ENCODE measurements at places on chromosomes 4 and X. TPM values are rescaled to one million over a fixed set of nuclear protein-coding genes. Genes with fewer than 3 reads are reported as not detected.

GRCh38 chr4:105815701-105816100, 79.6 kb upstream of the NPNT start:
- DNase-seq = no peak

GRCh38 chrX:110450050-110450449, 91.4 kb downstream of the RTL9 start:
- peak; percentile 80 for DNase-seq

GRCh38 chrX:48719958-48720357, 23.4 kb downstream of the SUV39H1 start:
- no peak for DNase-seq

DNA sequence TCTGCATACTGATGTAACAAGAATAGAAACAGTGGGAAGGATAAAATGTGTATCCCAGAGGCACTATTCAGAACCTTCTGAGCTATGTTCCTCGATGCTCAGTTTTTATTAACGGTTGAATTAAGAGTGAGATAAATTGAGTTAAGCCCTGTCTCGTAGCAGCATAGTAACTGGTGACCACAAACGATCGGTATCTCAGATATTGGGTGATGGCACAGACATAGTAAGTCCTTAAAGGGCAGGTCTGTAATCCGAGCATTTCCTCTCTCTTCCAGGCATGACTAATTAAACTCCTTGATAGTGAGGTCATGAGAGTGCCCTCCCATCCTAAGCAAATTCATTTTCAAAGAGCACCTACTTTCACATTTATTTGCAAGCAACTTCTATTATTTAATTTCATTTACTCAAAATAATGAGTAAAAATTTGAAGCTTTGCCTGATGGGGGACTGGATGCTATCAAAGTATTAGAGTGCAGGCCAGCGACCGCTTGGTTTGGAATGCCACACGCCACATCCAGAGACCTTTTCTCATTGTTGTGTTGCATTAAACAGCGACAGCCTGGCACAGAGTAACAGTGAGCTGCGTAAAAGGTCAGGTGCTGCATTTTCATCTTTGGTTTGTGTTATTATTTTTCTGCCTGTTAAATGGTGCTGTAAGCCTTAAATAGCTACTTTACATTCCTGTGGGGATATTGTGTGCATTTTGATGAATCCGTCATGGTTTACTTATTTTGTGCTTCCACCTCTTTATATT, 101.9 kb downstream of the PCDH7 start:
- no peak for DNase-seq

DNA sequence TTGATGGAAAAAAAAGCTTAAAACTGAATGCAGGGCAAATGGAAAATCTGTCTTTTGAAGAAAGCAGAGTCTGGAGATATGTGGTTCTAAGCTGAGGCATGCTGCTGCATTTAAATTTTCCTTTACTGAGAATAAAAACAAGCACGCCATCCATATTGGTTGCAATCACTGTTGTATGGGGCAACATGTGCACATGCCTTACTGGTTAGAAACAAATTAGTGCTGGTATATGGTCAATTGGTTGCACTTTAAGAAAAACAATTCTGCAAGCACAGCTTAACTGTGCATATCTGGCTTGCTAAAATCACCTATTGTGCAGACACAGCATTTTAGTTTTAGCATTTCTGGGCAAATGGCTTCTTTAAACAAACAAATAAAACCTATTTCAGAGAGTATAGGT, 239.1 kb downstream of the NDST4 start:
- DNase-seq = no peak

DNA sequence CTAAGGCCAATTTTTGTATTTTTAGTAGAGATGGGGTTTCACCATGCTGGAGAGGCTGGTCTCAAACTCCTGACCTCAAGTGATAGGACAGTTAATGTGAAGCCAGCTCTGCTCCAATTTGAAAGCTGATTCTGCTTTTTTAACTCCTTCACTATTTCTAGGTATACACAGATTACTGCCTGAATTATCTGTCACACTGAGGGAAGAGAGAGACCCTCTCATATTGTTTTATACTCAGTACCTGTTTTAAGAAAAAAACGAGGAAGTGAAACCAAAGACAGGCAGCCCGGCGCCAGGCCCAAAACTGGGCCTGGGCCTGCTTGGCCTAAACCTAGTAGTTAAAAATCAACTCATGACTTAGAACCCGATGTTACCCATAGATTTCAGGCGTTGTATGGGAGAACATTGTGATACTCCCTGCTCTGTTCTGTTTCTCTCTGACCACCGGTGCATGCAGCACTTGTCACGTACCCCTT, 1601.5 kb upstream of the PCDH10 start:
- DNase-seq = no peak

- peak; percentile 6 for DNase-seq
Measured at GRCh38 chrX:155880586-155881157, 473 bp upstream of the VAMP7 start.

HDX gene
- total RNA-seq = 4.4 TPM

RNF212 gene
- 7.2 TPM for total RNA-seq

TBL1X gene
- total RNA-seq = 13.4 TPM
